ENCODE measurements at places on chromosomes 5 and 9.

DNA sequence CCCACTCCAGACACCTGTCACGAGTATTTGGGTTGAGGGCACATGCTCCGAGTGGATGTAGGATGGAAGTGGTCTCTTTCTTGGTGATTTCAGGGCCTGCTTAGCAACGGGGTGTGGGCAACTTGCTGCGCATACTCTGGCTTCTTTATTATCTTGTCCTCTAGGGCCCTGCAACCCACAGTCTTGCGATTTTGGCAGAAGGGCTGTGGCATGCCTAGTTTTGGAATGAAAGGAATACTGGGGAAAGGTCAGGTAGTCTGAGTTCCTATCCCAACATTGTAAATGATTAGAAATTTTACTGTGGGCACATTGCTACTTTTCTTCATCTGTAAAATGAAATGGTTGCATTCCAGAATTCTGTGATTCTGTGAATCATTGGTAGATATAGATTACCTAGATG, 74.3 kb downstream of the ACTBL2 start:
- no peak for DNase-seq

- no peak for DNase-seq
Observed at GRCh38 chr5:171805746-171806145, 20.1 kb downstream of the SMIM23 start.

DNA sequence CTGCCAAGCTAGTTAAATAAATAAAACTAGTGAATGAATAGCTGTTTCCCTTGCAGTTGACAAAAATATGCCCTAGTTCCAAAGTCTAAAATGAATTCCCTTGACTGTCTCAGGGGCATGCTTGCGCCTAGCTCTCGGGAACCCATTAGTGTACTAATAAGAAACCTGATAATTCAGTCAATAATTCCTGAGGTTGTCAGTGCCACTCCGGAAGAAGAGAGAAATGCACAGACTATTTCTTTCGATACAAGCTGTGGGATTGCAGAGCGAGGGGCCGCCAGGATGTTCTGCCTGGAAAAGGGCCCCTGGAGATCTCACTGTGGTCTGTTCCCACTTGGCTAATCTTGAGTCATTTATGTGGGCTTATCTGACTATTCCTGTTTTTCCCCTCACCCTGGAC, 56.4 kb upstream of the LARP1 start:
- no peak for DNase-seq

DNA sequence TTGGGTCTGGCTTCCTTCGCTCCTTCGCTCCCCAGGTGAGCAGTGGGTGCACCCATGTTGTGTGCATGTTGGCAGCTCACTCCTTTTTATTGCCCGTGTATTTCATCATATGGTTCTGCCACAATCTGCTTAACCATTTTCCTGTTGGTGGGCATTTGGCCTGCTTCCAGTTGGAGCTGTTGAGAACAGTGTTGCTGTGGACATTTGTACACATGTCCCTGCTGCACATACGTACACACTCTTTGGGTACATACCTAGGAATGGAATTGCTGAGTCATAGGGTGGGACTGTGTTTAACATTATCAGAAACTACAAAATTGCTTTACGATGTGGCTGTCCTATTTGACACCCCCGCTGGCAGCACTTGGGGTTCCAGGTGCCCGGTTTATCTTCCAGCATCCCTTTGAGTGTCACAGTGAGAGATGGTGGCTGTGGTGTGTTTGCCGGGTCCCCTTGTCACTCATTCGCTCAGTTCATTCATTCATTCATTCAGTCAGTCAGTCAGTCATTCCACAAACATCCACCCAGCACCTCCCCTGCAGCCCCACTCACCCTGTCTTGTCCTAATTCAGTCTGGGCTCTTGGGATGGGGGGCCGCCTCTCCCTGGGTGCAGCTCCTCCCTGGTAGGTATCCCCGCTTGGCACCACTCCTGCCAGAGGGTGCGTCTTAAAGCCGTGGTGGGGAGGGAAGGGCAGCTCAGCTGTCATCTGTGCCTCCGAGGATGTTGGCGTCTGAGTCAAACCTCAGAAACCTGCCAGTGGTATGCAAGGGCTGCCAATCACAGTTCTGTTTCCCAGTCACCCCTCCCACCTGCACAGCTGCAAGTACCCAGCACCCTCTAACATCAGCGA, 7.9 kb upstream of the FIBCD1 start:
- DNase-seq, result no peak

- DNase-seq, result no peak
Observed at GRCh38 chr9:106600955-106601560, 261.9 kb upstream of the ZNF462 start.

DNA sequence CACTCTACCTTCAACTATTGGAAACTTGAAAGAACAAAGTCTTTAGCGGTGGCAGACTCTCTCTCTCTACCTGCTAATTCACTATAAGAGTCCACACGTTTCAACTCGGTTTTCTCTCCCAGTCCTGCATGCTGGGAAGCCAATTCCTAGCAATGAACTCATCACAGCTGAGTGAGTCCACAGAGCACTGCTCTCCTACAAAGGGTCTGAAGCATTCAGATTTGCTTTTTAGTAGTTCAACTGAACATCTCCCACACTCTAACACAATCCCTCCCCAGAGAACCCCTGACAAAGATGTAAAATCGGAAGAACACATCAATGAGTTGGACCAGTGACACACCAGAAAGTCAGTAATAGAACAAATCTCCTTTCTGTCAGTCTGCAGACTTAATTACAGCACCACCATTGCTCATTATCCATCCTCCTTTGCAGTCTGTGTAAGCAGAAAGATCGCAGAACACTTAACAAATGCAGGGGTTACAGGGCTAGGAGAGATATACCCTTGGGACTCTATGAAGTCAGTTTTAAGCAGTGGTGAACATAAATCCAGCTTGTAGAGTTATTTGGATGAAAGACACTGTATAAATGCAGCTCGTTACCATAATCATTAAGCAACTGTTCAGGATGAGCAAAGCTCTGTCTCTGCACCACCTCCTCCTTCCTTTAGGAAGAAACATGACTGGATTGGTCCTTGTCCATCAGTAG, 353.4 kb upstream of the GRIA1 start:
- no peak for DNase-seq

GRCh38 chr5:2724031-2724581, 27.4 kb downstream of the IRX2 start:
- no peak for DNase-seq

GRCh38 chr9:130290291-130291181, 25.0 kb downstream of the HMCN2 start:
- no peak for DNase-seq

DNA sequence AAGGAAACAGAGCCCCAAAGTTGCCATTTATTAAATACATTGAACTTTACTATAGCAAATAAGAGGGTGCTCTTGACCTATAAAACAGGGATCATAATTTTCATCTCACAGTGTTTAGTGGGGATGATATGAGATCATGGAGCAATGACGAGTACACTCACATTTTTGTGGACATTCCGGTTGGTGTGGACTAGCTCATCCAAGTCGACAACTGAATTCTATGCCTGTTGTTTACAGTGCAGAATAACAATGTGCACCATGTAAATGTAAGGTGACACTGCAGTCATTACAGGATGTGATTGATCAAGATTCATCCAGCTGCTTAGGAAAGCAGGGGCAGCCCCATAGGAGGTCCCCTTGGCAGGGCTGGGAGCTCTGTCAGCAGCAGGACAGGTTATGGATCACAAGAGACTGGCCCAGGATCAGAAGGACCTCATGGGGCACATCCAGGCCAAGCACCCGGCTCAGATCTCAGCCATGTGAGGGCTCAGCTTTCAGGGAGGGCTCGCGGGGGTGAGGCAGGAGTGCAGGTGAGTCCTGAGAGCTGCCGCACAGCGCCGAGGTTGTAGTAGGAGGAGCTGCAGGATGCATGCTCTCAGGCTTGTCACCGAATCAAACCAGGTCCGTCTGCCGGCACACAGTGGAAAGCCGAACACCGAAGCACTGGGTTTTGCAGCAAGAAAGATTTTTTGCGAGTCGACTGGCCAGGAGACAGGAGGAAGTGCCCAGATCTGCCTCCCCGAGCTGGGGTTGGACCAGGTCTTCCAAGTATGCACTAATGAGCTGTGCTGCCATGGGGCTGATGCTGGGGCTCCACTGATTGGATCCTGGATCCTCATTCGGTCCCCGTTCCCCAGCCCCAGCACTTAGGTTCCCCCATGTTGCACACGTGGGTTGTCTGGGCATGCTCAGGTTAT, 28.2 kb downstream of the MRPL36 start:
- DNase-seq, result no peak

DNA sequence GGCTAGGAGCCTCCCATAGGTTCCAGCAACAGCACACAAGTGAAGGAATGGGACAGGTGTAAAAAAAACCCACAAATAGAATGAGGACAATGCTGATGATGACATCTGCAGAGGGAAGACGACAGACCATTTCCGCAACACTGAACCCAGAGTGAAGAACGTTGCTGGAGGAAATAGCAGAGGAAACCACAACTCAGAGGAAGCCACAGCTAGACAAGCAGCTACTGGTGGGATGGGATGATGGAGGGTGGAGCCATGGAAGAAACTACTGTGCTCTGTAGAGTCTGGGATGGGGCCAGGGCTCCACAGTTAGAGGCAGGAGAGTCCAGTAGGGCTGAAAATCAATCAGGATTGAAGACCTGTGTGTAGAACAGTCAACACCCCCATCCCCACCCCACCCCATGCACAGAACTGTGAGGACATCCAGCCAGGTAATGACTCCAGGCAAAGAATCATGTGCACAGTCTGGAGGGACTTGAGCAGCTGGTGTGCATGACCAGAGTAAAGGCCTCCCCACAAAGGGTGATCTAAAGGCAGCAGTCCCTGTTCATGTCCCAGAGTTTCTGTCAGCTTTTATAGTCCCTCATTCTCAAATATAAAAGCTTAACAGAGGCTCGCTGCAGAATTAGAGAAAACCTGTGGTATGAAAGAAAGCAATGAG, 65.2 kb upstream of the SPIN1 start:
- DNase-seq, result peak; percentile 35

- DNase-seq, result no peak
Observed at GRCh38 chr5:175698401-175699115, 40.7 kb downstream of the HRH2 start.

GRCh38 chr5:115842089-115842935, 577 bp downstream of the AP3S1 start:
- peak; percentile 15 for DNase-seq

Measured in stimulated activated CD4-positive, alpha-beta T cell treated with anti-CD3 and anti-CD28 coated beads, Interleukin-4, amount 100 ng/mL, for 24 hours (primary cell).